ENCODE measurements at places on chromosomes 12 and 14.

- no peaks in the 10 kb centered on the region for H3K27me3 ChIP-seq
- DNase-seq, result no peak
- no peak overlapping the region for H3K4me3 ChIP-seq
- no peak overlapping the region for H3K27ac ChIP-seq
Measured at GRCh38 chr12:56304872-56305590, 4.9 kb upstream of the CS start.

DNA sequence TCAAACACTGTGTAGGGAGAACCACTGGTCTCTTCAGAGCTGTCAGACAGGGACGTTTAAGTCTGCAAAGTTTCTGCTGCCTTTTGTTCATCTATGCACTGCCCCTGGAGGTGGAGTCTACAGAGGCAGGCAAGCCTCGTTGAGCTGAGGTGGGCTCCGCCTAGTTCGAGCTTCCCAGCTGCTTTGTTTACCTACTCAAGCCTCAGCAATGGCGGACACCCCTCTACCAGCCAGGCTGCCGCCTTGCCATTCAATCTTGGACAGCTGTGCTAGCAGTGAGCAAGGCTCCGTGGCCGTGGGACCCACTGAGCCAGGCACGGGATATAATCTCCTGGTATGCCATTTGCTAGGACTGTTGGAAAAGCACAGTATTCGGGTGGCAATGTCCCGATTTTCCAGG lies 24.6 kb upstream of the YBX3 start:
- H3K27me3 ChIP-seq, result no peaks in the 10 kb centered on the region
- peaks cover 7% of the 10 kb centered on the region for H3K4me1 ChIP-seq
- DNase-seq, result no peak

DNA sequence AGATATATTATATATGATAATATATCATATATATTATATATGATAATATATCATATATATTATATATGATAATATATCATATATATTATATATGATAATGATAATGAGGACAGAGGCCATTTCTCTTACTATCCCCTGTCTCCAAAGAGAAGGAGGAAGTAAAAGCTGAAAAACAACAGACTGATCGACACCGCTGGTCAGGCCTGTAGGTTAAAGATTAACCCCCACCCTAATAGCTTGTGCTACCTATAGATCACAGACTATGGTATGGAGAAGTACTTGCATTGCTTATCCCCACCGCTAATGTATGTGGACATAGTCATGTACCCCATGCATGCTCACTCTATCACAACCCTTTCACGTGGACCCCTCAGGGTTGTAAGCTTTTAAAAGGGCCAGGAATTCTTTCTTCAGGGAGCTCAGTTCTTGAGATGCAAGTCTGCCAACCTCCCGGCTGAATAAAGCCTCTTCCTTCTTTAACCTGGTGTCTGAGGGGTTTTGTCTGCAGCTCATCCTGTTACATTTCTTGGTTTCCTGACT lies 786.1 kb upstream of the TMEM132C start:
- no peaks in the 10 kb centered on the region for H3K27me3 ChIP-seq
- DNase-seq, result no peak
- no peaks in the 10 kb centered on the region for H3K4me1 ChIP-seq
- H3K36me3 ChIP-seq, result no peaks in the 10 kb centered on the region

DNA sequence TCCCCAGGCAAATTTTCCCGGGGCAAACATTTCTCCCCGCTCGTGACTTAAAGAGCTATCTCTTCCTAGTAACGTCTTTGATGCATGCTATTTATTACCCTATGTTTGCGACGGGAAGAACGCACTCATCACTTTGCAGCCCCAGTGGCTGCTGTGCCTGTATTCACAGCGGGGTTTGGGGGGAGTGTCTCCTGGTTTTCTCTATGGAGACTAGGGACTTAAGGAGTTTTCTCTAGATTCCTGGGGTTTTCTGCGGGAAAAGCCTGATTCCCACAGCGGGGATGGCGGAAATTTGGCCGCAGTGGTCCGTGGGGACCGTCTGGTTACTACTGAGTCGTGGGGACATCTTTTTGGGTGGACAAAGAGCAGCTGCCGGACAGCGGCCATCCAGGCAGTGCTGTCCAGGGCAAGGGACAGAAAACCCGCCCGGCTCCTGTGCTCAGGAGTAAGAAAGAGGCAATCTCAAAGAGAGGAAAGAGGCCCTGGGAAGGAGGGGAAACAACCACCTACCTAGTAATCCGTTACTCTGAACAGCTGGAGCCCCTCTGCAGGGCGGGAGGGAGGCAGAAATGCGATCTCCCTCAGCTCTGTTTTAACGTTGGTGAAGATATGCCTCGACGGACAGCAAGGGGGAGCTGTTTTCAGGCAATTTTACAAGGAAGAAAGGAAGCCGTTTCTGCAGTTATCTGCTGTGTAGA lies 771 bp upstream of the AVPR1A start:
- no peaks in the 10 kb centered on the region for H3K36me3 ChIP-seq
- DNase-seq, result no peak
- H3K27ac ChIP-seq, result no peak overlapping the region
- peaks cover 20% of the 10 kb centered on the region for H3K4me1 ChIP-seq

DNA sequence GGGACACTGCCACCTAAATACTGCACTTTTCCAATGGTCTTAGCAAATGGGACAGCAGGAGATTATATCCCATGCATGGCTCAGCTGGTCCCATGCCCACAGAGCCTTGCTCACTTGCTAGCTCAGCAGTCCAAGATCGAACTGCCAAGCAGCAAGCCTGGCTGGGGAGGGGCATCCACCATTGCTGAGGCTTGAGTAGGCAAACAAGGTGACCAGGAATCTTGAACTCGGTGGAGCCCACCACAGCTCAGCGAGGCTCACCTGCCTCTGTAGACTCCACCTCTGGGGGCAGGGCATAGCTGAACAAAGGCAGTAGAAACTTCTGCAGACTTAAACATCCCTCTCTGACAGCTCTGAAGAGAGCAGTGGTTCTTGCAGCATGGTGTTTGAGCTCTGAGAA lies 370.8 kb upstream of the MGAT4C start:
- H3K27me3 ChIP-seq, result no peaks in the 10 kb centered on the region
- no peak overlapping the region for H3K27ac ChIP-seq
- H3K36me3 ChIP-seq, result no peaks in the 10 kb centered on the region
- no peak overlapping the region for H3K4me3 ChIP-seq
- H3K4me1 ChIP-seq, result no peaks in the 10 kb centered on the region

GRCh38 chr14:21486640-21487087 lies 9.7 kb downstream of the TOX4 start:
- peaks cover 78% of the 10 kb centered on the region for H3K36me3 ChIP-seq
- H3K4me1 ChIP-seq, result no peaks in the 10 kb centered on the region
- DNase-seq, result no peak
- H3K27me3 ChIP-seq, result no peaks in the 10 kb centered on the region
- H3K4me3 ChIP-seq, result no peak overlapping the region

DNA sequence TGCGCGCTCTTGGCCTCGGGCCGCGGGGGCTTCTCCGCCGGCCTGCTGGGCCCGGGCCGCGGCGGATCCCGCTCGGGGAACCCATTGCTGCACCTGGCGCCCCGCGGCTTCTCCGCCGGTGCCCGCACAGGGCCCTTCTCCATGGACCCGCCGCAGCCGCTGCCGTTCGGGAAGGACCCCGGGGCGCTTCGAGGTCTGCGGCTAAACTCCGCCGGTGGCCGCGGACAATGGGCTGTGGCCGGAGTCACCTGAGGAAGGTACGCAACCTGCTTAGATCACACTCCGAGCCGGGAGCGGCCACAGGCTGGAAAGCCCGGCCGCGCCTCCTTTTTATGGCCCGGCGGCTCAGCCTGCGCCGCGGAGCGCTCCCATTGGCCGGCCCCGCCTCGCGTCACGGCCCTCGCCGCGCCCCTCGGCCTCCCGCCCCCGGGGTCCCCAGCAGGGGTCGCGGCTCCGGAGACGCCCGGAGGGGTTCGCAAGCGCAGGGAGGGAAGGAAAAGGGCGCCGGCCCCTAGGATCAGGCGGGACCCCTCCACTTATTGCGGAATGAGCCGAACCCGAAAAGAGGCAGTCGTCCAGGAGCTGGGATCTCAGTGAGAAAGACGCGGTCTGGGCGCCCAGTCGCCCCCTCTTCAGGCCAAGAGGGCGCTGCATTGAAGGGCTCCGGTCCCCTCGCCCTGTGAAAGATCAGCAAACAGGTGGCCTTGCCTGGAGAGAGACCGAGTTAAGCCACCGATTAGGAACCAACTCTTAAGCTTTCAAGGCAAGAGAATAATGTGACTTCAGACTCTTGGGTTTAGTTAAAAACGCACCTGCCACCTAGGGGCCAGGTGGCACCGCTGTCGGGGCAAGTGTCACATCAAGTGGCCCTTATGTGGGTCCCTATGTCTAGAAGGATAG lies at the start of gene GCH1:
Gene GCH1 (minus strand): TSS at position 306 of the 900 bp plus-strand sequence. CDS start 163 bp downstream, at position 143.
- DNase-seq, result peak; percentile 89
- peaks cover 36% of the 10 kb centered on the region for H3K4me1 ChIP-seq
- H3K4me3 ChIP-seq, result peak within 1 kb of the TSS; percentile 95
- H3K27ac ChIP-seq, result peak within 1 kb of the TSS; percentile 97
- H3K27me3 ChIP-seq, result no peaks in the 10 kb centered on the region

DNA sequence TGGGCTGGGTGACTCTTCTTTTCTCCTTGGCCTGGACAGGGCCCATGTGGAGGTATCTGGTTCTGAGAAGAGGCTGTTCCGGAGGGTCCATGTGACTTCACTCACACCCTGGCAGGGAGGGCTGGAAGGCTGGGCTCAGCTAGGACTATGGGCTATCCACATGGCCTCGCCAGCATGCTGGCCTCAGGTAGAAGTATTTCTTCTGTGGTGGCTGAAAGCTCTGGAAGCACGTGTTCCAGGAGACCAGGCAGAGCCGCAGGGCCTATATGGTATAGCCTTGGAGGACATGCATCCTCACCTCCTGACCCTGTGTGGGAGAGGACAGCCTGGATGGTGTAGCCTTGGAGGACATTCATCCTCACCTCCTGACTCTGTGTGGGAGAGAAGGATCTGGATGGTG lies 38.2 kb upstream of the FZD10 start:
- DNase-seq, result no peak
- H3K4me1 ChIP-seq, result no peaks in the 10 kb centered on the region
- H3K4me3 ChIP-seq, result no peak overlapping the region
- H3K27me3 ChIP-seq, result no peaks in the 10 kb centered on the region
- H3K36me3 ChIP-seq, result no peaks in the 10 kb centered on the region

GRCh38 chr14:76133103-76133502 lies 18.6 kb upstream of the GPATCH2L start:
- peaks cover 57% of the 10 kb centered on the region for H3K27me3 ChIP-seq
- no peak overlapping the region for H3K27ac ChIP-seq
- H3K4me1 ChIP-seq, result no peaks in the 10 kb centered on the region
- H3K4me3 ChIP-seq, result no peak overlapping the region
- no peak for DNase-seq
- no peaks in the 10 kb centered on the region for H3K36me3 ChIP-seq

DNA sequence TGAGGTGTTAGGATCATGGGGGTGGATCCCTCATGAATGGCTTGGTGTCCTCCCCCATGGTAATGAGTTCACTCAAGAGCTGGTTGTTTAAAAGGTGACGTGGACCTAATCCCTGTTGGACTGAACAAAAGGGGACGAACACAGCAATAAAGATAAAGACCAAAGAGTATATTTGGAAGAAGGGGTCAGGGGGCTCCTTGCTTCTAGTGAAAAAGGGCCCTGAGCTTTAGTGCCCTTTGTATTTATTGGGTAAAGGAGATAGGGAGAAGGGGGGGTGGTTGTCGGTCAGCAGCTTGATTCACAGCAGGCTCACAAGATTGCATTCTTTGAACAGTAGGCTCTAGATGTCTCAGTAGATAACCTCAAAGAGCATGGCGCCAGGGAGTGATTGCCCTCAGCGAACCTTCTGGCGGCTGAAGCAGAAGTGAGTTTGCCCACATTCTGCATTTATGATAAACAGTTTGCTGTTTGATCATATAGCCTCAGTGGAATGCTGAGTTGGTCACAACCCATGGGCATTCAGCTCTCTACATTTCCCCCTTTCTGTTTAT lies 25.9 kb upstream of the MAPKAPK5 start:
- DNase-seq, result no peak
- H3K4me1 ChIP-seq, result peaks cover 8% of the 10 kb centered on the region
- H3K36me3 ChIP-seq, result peaks cover 8% of the 10 kb centered on the region
- no peaks in the 10 kb centered on the region for H3K27me3 ChIP-seq
- no peak overlapping the region for H3K4me3 ChIP-seq

DNA sequence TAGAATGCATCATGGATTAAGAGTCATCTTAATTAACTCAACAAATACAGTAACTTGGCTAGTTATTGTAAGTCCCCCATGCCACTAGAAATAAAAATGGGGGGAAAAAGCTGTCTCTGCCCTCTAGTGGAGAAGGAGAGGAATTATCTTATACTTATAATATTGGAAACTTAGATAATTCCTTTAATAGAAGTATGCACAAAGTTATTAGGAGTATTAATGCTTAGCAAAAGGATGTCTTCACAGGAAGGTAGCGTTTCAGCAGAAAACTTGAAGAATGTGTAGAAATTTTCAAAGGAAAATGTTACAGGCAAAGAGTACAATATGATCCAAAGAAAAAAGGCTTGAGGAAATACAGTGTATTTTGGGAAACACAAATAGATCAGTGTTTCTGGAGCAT lies 19.8 kb downstream of the OR5AU1 start:
- H3K4me3 ChIP-seq, result no peak overlapping the region
- no peaks in the 10 kb centered on the region for H3K27me3 ChIP-seq
- peak; percentile 11 for DNase-seq
- no peaks in the 10 kb centered on the region for H3K4me1 ChIP-seq
- H3K27ac ChIP-seq, result no peak overlapping the region

DNA sequence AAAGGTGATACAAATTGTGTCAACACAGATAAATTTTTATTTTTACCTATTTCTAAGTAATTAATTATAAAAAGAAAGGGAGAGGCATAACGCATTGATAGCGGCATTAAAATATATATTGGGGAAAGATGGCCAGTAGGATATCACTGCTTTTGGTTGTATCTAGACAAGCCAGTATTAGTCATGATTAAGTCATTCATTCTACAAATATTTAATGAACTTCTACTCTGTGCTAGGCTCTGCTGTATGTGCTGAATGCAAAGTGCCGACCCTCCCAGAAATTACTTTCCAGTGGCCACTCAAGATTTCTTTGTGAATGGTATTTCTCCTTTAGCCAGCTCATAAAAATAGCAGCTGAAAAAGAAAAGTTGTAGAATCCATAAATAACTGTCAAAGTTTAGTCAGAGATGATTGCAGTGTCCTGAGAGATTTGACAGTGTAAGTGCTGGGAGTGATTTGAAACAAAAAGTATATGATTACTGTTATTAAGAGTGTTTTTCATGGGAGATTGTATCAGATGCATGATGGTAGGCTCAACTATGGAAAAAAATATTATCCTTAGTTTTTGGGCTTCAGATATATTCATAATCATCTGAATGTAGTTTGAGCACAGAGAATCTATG lies 133.2 kb downstream of the MGAT4C start:
- H3K4me1 ChIP-seq, result no peaks in the 10 kb centered on the region
- no peak for DNase-seq
